Stimulated activated CD8-positive, alpha-beta memory T cell treated with anti-CD3 and anti-CD28 coated beads, Interleukin-7, amount 100 ng/mL, for 4 hours (primary cell): ENCODE measurements at places on chromosomes 2 and 18.

- no peak for DNase-seq
Measured at GRCh38 chr2:31919499-31919898, 91.3 kb downstream of the MEMO1 start.

- no peak for DNase-seq
Measured at GRCh38 chr18:40371673-40372072, 1583.4 kb upstream of the PIK3C3 start.

- DNase-seq = no peak
Measured at GRCh38 chr2:85929096-85930050, 40.6 kb upstream of the ST3GAL5 start.

- peak; percentile 17 for DNase-seq
Measured at GRCh38 chr2:64987956-64988419, 1.2 kb upstream of the SLC1A4 start.

GRCh38 chr2:42794271-42795046 is 2.1 kb upstream of the HAAO start:
- no peak for DNase-seq

GRCh38 chr2:172095146-172095904 is 7.4 kb downstream of the DLX2 start:
- peak; percentile 48 for DNase-seq

DNA sequence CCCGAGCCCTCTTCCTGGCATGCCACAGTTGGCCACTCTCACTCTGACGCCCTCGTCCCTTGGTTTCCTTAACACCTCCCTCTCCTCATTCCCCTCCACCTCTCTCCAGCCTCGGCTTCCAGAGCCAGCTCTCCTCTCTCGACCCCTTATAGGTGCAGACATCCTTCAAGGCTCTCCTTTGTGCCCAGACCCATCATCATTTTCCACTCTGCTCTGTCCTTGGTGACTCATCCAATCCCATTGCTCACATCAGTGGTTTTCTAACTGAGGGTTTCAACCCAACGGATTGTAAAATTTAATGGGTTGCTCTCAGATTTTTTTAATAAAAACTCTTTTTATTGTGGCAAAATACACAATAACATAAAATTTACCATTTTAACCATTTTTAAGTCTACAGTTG is 6.2 kb downstream of the ST8SIA5 start:
- DNase-seq = no peak

DNA sequence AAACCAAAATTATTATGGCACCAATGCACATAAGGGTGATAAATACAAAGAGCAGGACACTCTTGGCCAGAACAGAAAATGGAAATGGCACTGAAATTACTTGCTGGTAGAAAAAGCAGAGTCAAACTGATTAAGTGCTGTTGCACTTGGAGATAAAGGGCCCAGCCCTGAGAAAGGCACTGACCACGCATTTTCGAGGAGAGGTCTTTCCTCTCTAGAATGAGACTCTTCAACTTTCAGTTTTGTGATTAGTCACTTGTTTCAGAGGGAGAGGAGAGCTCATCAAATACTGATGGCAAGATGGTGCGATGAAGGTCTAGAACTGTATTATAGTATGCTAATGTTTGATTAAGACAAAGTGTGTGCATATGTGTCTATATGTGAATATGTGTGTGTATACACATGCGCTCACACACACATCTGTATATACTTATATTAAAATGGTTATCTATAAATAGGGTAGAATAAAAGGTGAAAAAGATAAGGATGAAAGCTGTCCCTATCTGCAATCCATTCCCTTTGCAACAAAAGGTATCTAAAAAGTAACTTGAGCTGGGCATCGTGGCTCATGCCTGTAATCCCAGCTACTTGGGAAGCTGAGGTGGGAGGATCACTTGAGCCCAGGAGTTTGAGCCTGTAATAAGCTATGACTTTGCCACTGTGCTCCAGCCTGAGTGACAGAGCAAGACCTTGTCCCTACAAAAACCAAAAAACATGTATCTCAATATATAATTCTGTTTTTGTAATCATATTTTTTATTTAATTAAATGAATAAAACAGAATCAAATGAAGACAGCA is 48.8 kb upstream of the ZDBF2 start:
- DNase-seq = no peak

GRCh38 chr2:40367032-40367431 is 84.9 kb downstream of the SLC8A1 start:
- DNase-seq = no peak

GRCh38 chr2:127811397-127812321 is 688 bp upstream of the WDR33 start:
- no peak for DNase-seq

GRCh38 chr2:191465766-191466420 is 212.0 kb upstream of the NABP1 start:
- DNase-seq = no peak

GRCh38 chr2:150762571-150762970 is 275.1 kb upstream of the RND3 start:
- DNase-seq = no peak

DNA sequence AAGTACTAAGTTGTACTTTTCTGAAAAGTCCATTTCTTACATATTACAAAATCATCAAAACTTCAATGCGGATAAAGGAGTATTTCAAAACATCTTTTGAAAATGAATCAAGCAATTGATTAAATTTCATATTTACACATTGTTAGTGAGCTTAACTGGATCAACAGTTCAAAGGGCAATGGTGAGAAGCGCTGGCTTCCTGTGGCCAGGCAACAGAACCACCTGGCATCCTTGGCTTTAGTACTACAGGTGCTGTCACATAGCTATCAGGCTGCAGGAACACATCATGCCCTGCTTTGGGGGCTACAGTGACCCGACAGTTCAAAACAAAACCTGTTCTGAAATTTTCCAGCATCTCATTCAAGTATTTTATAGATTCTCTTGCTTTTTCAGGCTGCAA is 59.2 kb downstream of the SMAD2 start:
- no peak for DNase-seq

GRCh38 chr18:23966909-23967308 is 47.6 kb upstream of the TTC39C start:
- no peak for DNase-seq

DNA sequence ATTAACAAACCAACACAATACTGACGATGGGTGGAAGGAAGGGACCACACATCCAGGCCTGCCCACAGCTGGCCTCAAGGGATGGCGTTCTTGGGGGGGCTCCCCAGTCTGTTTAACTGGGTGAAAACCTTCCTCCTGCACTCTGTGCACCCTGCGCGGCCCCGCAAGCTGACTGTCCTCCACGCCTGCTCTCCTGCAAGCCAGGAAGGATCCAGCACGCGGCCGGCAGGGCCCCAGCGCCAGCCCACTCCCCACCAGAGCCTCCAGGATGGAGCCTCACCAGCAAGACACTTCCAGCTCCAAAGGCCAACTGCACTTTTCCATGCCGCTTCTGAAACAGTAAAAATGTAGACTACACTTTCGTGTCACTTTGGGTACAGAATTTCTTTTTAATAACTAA is 135.1 kb downstream of the ZNF516 start:
- DNase-seq = no peak

GRCh38 chr2:189579585-189580186 is 900 bp downstream of the SLC40A1 start:
- no peak for DNase-seq

DNA sequence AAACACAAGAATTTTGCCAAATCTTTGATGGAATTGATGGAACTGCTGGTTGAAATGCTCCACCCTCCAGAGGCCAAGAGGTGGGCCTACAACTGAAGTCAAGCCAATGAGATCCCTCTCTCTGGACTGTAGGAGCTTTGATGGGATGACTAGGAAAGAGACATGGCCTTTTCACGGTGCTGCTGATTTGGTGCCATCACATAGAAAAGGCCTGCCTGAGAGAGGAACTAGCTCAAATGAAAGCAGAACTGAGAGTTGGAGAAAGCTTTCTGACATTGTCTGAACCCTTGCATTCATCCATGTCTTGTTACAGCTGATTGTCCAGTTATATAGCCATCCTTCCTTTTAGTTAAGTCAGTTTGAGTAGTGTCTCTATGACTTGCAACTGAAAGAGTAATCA is 283.8 kb upstream of the LYPD1 start:
- DNase-seq = no peak
